Esophagus squamous epithelium (tissue), 5 donors: ENCODE measurements at places on chromosomes 2 and 18.

DNA sequence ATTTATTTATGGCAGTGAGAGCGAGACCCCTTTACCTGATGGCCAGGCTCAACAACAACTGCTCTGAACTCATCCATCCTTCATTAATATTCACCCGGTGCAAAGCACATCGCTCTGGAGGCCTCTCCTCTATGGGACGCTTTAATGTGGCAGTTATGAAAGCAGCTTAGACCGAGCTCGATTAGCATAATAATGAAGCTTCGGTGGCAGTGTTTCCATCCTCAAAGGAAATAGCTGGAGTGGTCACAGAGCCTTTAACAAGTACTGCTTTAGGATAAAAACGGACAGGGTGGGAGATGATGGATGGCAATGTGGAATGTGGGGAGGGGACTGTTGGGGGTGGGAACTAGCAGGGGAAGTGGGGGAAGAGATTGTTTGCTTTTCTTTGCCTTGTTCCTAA lies 243.9 kb downstream of the SLC4A3 start:
- DNase-seq: no peak

DNA sequence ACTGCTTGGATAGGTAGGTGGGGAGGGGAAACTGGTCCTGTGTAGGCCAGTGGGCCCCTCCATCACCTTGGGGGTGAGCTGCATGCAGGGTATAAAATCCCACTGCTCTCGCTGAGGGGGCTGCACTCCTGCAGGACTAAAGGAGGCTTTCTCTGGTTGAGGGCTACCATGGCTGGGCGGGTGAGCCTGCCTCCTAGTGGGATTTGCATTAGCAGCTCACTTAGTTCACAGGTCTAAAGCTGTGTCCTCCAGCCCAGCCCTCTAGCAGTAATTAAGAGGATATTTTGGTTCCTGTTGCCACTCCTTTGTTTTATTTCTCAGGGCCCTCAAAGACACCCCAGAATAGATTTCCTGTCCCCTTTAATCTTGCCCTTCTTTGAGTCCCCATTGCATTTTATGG lies 24.6 kb downstream of the TMEM127 start:
- DNase-seq: no peak

DNA sequence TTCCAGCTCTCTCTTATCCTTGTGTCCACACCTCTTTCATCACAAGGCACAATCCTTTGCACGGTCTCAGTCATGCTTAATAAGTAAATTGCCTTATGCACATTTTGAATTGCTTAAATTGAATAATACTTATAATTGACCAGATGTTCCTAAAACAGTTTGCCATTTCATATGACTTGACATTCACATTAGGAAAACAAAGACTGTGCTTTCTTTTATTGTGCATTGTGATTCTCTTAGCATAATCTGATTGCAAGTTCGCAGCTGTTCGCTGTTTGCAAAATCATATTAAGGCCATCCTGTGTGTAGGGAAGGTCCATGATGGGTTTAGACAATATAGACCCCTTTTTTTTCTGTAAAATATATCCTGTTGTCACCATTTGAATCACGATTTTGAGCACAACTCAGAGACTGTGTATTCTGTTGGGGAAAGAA lies 75.6 kb downstream of the RNF144A start:
- no peak for DNase-seq

DNA sequence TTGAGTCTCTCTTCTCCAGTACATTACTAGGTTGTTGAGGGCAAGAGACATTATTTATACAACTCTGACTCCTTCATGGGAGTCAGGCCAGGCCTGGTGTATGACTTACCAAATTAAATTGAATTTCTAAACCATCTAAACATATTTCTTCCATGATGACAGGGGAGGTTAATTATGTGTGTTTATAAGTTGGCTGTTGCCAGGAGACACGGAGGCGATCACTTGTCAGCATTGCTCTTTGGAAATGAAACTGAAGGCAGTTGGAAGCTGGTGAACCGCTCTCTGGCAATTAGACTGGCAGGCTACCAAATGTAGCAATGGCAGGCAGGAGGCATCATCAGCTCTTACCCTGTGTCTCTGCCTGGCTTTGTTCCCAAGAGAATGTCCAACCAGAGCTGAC lies 241.4 kb downstream of the KCNS3 start:
- DNase-seq: no peak

DNA sequence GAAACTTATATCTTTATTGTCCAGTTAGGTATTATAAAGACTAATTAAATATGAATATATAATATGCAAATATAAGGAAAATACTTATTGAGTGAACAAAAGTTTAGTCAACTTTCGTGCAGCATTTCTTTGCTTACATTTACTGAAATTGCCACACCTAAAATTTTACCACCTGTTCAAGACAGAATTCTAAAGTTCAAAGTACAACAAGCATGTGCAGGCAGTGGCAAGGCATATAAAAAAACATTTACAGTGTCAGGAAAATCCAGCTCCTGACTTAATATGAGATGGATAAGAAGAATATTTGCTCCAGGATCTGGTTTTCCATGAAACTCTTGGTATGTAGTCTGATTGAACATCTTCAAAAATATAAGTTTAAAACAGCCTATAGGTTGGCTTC lies 4.8 kb downstream of the ITPRID2 start:
- no peak for DNase-seq

DNA sequence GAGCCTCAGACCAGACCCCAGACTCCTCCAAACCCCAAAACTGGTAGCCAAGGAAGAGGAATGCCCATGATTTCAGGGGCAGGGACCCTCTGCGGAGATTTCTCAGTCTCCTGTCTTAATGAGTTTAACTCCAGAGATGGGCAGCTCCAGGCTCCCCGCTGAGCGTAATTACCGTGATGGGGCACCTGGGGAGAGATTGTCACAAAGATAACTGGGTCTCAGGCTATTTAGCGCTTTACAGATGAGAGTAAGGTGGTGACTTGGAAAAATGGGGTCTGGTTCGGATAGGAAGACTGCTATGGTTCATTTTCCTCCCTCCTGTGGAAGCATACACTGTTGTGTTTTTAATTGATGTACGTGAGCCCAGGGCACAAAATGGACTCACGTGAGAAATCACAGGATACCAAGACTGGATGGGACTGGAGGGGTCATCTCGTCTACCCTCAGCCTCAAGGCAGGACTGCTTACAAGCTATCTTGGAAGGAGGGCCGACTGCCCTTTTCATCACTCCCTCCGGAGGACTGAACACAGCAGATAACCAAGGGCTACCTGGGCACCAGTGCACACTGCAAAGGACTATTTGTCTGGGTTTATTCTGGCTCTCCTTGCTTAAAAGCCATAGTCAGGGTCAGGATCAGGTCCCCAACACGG lies 427.8 kb downstream of the ZNF521 start:
- no peak for DNase-seq

DNA sequence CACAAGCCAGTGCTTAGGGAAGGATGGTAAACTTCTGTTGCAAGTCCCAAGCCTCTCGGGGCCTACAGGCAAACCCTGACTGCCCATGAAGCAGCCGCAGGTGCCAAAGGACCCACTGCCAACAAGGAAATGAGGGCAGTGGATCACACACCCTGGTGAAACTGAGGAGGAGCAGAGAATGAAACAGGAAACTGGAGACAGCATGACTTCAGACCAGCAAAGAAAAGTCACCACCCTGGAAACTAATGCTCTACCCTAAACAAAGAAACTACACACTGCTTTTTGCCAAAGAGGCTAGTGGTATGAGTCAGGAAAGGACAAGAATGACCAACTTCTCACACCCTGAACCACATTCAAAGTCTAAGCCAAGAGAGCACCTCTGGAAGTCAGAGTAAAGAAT lies 97.2 kb downstream of the MYO5B start:
- no peak for DNase-seq

GRCh38 chr2:81894451-81894990 lies 1590.0 kb upstream of the LRRTM1 start:
- DNase-seq: no peak

DNA sequence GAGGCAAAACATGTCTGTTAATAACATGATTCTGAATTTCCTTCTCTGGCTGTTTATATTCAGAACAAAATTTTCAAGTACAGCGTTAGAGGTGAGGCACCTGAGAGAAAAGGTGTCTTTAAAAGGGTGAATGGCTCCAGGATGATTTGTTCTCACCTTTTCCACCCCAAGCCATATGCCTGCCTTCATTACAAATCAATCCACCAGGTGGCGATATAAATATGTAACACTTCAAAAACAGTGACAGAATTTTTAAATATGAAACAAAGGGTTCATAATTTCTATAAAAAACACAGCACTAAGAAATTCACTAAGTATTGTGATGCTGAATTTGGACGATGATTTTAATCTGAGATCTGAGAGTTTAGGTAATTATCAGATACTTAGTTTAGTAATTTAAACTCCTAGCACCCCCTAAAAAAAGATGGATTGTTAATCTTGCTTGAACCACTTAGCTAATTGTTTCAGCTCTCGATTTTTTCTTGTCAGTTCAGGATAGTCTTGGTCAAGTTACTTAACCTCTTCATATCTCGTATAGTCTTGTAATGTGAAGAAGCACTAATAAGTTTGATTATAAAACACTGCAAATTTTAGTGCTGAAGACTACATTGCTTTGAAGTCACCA lies 528.8 kb downstream of the CPS1 start:
- DNase-seq: no peak

GRCh38 chr2:108605947-108606346 lies 71.7 kb downstream of the LIMS1 start:
- DNase-seq: no peak

GRCh38 chr18:45055811-45056210 lies 375.1 kb downstream of the SETBP1 start:
- no peak for DNase-seq

DNA sequence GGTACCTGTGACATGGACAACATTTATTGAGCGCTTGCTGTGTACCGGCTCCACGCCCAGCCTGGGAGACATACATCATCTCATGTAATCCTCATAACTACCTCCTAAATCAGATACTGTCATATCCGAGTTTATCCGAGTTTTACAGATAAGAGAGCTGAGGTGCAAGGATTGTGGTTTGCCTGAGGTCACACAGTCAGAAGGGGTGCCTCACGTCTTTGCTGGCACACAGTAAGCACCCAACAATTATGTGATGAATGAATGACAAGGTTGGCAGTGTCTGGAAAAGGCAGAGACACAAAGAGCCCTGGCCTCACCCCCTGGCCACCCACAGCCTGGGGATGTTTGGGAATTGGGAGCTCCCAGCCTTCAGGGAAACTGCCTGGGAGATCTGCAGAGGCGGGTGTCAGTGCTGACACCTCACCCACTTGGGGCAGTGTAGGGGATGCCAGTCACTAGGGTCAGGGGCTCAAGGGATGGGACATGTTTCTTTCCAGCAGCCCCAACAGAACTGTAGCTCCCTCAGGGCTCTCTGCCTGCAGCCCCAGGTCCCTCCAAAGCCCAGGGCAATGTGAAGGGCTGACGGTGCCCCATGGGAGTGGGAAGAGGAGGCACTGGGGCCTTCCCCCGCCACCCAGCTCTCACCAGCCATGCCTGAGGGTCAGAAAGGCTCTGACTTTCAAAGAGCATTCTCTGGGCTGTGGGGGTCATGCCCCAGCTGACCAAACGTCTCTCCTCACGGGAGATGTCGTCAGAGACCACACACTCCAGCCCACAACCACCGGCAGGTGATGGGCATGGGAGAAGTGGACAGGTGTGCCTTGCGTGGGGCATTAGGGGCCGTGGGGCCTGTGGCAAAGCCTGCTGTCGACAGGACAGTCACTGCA lies 157.5 kb downstream of the ZFP36L2 start:
- no peak for DNase-seq

- DNase-seq: no peak
Measured at GRCh38 chr2:226794751-226795171, 4.9 kb downstream of the IRS1 start.

DNA sequence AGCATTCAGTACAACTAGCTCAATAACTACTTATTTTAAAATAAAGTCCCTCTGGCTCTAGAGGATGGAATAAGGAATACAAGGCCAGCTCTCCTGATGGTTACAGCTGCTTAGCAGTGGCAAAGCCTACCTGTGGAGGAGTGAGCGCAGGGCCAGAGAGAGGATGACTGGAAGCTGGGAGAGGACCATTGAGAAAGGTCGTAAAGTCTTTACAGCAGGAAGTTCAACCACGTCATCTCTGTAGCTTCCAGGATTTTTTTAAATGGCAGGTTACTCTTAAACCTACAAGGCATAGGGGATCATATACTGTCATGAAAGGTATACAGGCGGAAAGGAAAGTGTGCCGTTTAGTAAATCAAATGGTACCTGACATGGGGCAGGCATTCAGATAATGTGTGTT lies 26.3 kb downstream of the ANXA4 start:
- DNase-seq: no peak

- DNase-seq: no peak
Measured at GRCh38 chr2:43081131-43081765, 145.2 kb downstream of the ZFP36L2 start.

- no peak for DNase-seq
Measured at GRCh38 chr2:36780231-36780839, 83.8 kb downstream of the VIT start.

DNA sequence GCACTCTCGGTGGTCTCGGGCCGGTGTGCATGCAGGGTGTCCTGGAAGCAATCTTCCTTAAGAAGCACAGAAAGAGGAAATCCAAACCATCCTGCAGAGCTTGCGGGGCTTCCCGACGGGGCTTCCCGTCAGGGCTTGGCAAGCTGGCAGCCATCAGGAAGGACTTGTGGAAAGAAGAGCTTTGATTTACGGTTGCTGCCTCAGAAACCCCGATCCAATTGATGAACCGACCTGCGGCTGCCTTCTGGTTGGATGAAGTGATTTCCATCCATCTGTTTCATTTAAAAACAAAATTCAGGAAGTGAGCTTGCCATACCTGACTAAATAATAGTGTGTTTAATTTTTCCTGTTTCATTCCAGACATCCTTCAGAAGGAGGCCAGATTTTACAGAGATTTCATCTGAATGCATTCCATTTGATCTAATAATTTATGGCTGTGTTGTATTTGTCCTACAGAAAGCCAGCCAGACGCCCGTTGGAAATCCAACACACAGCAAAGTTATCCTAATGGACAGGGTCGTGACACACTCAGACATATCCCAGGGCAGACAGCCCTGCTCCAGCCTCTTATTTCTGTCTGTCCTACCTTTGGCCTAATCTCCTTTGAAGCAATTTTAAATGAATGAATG lies 141.3 kb downstream of the SEPTIN10 start:
- no peak for DNase-seq

- DNase-seq: no peak
Measured at GRCh38 chr2:227655454-227655853, 11.2 kb upstream of the SCYGR5 start.

- DNase-seq: no peak
Measured at GRCh38 chr2:7497178-7497577, 580.0 kb downstream of the RNF144A start.

- DNase-seq: no peak
Measured at GRCh38 chr2:198525211-198525969, 721.0 kb downstream of the PLCL1 start.
